ENCODE measurements at places on chromosomes 4 and X.

- DNase-seq: peak; percentile 21
Measured at GRCh38 chr4:38902695-38903094, 35.1 kb downstream of the FAM114A1 start.

- DNase-seq: no peak
Measured at GRCh38 chr4:144189121-144189520, 48.6 kb upstream of the GYPA start.

- DNase-seq: no peak
Measured at GRCh38 chr4:141416677-141417363, 196.1 kb downstream of the ZNF330 start.

DNA sequence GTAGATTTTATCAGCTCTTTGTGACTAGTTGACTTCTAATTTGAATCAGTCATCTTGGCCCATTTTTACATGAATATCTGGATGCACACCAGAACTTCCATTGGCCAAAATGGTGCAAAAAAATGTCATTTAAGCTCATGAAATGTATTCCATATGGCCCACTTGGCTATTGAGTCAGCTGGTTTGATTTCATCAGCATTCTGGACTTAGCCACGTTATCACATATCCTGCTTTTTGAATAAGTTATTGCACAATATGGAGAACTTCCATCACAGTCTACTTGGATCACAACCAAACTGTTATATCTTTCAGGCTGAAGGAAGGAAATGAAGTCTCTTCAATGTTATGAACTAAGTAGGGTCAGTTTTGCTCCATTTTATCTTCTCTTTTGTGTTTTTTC is 640.6 kb downstream of the PCDH7 start:
- no peak for DNase-seq

GRCh38 chr4:135316266-135316779 is 1114.7 kb upstream of the PABPC4L start:
- no peak for DNase-seq

GRCh38 chrX:1906028-1906427 is 291.2 kb downstream of the ASMT start:
- no peak for DNase-seq

DNA sequence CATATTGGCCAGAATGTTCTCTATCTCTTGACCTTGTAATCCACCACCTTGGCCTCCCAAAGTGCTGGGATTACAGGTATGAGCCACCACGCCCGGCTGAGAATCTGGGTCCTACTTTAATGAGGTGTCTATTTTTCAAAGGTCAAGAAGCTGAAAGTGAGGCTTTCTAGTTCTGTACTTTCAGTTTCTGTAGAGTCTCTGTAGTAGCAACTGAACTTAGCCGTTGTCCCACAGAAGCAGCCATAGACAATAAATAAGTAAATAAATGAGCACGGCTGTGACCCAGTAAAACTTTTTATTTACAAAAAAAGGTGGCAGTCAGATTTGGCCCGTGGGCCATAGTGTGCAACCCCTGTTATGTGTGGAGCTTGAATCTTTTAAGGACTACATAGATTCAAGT is 92.0 kb downstream of the FNIP2 start:
- DNase-seq: no peak

DNA sequence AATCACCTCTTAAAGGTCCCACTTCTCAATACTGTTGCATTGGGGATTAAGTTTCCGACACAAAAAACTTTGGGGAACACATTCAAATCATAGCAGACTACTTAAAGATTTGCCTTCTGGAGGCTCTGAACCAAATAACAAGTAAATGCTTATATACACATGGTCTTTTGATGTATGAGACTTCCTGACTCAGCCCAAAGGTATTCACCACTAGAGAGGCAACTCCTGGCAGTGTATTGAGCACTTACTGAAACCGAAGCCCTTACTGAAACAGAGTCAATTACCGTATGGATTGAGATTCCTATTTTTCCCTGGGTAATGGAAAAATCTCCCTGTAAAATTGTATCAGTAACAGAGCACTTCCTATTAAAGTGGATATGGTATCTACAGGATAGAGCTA is 45.4 kb downstream of the ZCCHC13 start:
- DNase-seq: no peak

GRCh38 chr4:59855630-59856352 is 1344.3 kb upstream of the ADGRL3 start:
- DNase-seq: no peak

DNA sequence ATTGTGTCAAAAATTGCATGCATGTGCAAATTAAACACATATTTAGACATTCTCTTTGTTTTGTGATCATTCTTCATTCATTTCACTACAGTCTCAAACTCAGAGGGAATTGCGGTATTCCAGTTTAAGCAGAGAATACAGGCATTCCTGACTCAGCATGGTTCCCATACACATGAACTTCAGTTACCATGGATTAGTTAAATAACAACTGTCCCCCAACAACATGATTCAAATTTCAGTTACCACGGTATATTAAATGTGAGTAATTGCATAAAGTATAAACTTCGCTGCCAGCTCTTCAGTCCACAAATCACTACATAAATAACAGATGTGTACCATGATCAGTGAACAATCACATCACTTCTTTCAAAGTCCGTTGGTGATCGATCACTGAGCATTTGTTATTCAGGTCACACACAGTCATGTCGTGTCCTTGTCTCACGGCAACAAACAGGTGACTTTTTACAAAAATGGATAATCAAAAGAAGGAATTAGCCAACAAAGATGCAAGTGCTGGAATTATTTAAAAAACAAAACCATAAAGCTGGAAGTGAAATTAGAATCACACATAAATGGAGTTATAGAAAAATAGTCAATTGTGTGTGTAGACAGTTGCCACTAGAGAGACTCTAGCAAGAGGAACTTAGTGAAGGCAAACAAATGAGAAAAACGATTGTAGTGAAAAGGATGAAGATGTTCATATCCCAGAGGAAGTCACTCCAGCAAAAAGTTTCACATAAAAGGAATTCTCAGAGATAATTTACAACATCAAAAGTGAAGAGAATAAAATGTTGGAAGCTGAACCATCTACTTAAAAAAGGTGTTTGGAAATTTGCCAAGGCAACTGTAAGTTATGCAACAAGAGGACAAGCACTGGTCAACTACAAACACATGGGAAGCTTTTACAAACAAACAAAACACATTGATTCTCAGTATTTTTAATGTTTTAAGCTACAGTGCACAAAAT is 138.6 kb upstream of the SMARCAD1 start:
- no peak for DNase-seq

DNA sequence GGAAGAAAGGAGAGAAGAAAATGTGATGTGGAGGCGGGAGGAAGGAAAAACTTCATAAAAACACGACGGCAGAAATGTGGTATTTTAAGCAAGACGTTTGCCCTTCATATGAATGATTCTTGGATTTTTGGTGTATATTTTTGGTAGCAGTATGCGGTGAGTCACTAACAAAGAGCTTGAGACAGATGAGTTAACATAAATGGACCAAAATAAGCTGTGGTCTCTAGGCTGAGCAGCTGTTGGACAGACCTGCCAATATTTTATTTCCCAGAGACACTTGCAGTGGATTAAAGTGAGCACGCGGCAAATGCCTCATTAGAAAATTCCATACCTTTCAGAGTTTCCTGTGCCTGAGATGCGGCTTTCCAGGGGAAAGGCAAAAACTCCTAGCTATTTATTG is 43.1 kb upstream of the RPS6KA3 start:
- DNase-seq: no peak

GRCh38 chrX:69119122-69119521 is 46.1 kb downstream of the PJA1 start:
- no peak for DNase-seq

DNA sequence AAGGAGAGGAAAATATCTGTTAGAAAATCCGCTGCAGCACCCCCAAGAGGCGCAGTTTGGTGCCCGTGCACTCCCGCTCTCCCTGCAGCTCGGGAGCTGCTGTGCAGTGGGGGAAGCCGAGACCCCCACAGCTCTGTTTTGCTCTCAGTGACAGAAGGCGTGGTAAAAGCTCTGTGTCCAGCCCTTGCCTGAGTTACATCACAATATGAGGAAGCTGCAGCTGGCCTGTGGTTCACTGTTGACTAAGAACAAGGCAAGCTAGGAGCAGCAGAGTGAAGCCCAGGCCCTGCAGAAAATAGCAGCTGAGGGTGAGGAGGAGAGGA is 88.5 kb upstream of the ADRA2C start:
- DNase-seq: no peak

DNA sequence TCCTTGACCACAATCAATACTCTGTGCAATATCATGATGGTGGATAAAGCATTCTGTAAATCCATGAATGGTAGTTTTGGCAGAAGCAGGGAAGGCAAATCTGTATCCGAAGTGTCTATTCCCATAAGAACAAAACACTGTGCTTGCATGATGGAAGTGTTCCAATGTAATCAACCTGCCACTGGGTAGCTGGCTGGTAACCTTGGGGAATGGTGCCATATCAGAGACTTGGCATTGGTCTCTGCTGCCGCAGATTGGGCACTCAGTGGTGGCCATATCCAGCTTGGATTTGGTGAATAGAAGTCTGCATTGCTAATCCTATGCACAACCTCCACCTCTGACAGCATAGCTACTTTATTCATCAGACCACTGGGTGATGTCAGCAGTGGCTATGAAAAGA is 114.3 kb upstream of the EMCN start:
- no peak for DNase-seq

DNA sequence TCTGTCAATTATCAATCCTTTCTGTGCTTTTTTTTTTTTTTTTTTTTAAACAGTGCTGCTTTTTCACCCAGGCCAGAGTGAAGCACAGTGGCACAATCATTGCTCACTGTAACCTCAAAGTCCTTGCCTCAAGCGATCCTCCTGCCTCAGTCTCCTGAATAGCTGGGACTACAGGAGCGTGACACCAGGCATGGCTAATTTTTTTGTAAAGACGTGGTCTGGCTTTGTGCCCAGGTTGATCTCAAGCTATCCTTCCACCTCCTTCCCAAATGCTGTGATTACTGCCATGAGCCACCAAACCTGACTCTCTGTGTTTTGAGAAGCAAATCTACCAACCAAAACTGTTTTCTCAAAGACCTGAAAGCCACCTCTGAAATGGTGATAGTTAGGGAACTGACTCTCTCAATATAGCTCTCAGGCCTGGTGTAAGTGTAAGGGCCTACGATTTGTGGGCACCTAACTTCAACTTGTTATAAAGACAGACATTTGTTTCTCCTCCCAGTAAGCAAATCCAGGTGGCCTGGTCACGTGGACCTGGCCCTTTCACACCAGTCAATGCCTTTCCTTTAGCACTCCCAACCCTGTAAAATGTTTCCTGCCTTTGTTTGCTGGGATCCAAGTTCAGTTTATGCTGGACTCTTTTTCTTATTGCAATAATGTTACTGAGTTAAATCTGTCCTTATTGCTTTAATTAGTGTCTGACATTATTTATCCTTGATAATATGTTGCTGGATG is 2015.9 kb downstream of the PCDH7 start:
- no peak for DNase-seq

DNA sequence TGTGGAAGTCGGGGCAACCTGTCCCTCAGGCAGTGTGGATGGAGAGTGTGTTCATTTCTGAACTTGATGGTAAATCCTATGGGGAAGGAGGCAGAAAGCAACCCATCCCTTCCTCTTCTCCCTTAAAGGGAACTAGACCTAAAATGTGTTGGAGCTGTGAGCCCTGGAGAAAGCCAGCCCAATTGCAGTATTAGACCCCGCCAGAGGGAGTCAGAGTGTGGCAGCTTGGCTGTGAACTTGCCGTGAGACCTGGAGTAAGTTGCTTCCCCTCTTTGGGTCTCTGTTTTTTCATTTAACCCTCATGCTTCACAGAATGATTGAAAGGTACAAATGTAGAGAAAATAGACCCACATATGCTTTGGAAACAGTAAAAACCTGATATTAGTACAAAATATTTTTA is 108.7 kb upstream of the PAK3 start:
- no peak for DNase-seq

GRCh38 chr4:53786632-53787031 is 195.3 kb upstream of the LNX1 start:
- DNase-seq: no peak

DNA sequence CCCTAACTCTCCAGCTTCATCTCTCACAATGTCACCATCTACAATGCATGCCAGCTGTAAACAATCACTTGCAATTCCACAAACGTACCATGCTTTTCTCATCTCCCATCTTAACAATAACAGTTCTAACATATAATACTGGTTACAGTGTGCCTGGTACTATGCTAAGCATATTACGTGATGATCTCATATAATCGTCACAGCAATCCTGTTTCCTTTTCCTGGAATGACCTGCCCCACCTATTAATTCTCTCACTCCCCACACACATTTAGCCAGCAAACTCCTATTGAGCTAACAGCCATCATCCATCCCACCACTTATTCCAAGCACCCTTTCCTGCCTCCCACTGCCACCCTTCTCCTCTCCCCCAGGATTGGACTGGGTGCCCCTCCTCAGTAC is 7.9 kb downstream of the JCHAIN start:
- DNase-seq: no peak

- DNase-seq: no peak
Measured at GRCh38 chrX:132909643-132910042, 48.8 kb downstream of the HS6ST2 start.

DNA sequence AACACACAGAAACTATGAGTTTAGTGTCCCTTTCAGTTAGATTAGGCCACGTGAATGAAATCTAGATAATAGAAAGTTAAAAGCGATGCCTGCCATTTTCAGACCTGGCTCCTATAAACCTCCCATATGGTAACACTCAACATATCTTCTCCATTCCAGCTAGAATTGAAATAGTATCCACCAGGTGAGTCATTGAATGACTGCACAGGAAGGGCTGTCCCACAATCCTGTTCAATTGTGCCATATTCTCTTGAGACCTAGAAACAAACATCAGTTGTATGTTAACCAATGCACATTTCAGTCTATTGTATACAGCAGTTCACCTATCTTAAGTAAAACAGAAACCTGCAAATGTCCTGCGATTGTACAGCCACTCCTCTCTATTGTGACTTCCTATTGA is 659.3 kb upstream of the SLIT2 start:
- no peak for DNase-seq

- peak; percentile 38 for DNase-seq
Measured at GRCh38 chr4:56220261-56220660, 167.0 kb downstream of the AASDH start.

All from neural progenitor cell (in vitro differentiated cells).